Stimulated activated naive B cell treated with anti-CD40 and anti-IgM and Interleukin-4, amounts not matched to agents 10 μg/mL and 1 μg/mL and 100 μg/mL, for 72 hours (primary cell): ENCODE measurements at places on chromosomes 16 and 17.

GRCh38 chr16:81973737-81974136, 37.5 kb downstream of the SDR42E1 start:
- no peak for DNase-seq
- H3K27ac ChIP-seq = no peak overlapping the region
- no peak overlapping the region for H3K4me3 ChIP-seq

DNA sequence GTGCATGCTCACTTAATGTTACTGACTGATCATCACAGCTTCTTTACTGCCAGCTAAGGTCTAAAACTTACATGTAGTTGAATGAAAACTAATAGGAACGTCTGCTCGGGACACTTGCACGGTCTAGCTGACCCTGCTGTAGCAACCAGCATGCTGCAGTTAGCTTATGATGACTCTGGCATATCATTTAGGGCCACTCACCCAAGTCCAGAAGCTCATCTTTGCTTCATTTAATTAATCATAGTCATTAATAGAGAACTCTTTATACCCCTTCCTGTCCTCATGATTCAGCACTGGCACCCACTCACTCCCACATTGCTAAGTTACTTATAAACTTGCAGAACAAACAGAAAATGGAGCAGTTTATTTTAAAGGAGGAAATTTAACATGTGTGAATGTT, 136.3 kb downstream of the NLK start:
- DNase-seq = no peak
- peaks cover 6% of the 10 kb centered on the region for H3K4me1 ChIP-seq
- H3K4me3 ChIP-seq = no peak overlapping the region
- H3K27ac ChIP-seq = no peak overlapping the region

DNA sequence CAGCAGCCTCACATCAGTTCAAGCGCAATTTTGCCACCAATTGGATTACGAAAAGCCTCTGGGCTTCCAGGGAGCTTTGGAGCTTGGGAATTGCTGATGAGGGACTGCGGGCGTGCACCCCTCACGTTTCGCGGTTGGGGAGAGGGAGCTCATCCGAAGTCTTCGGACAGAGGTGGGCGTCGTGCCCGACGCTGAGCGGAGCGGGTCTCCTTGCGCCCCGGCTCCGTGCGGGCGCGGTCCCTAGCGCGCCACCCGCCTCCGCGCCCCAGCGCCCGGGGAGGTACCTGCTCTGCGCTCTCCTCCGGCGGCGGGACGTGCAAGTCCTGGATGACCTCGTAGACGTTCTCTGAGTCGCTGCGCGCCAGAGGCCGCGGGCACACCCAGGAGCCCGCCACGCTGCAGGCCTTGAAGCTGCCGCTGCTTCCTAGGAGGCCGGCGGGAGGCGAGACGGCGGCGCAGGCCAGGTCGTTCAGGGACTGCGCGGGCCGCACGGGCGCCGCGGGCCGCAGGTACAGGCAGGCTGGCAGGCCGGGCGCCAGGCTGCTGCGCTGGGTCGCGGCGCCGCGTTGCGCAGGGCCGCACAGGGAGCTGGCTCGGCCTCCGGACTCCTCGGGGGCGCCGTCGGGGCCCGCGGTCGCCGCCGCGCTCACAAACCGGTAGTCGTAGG, 3.2 kb downstream of the ARHGAP27 start:
- no peaks in the 10 kb centered on the region for H3K36me3 ChIP-seq
- no peaks in the 10 kb centered on the region for H3K27me3 ChIP-seq
- peak overlapping the region; percentile 86 for H3K4me3 ChIP-seq
- H3K27ac ChIP-seq = peak overlapping the region; percentile 73
- peaks cover 66% of the 10 kb centered on the region for H3K4me1 ChIP-seq

DNA sequence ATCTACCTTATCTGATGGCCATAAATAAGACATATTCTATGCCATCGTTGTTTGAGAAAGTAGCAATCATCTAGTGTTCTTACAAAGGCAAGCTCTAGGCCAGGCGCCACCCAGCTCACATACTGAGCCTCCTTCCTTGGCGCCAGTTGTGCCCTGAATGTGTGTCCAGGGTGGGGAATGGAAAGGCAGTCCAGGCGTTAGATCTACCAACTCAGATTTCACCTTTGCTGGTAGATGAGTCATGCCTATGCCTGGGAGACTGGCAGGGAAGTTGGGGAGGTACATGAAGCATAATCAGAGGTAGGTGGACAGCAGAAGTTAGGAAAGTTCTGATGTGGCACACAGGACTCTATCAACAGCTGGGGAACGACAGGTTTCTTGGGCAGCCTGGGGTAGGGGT, 23.6 kb downstream of the SDR42E1 start:
- no peak overlapping the region for H3K27ac ChIP-seq
- H3K36me3 ChIP-seq = no peaks in the 10 kb centered on the region
- peaks cover 14% of the 10 kb centered on the region for H3K27me3 ChIP-seq

GRCh38 chr17:59487161-59487873, 78.1 kb upstream of the DHX40 start:
- peaks cover 5% of the 10 kb centered on the region for H3K4me1 ChIP-seq
- H3K4me3 ChIP-seq = no peak overlapping the region
- H3K27ac ChIP-seq = no peak overlapping the region

DNA sequence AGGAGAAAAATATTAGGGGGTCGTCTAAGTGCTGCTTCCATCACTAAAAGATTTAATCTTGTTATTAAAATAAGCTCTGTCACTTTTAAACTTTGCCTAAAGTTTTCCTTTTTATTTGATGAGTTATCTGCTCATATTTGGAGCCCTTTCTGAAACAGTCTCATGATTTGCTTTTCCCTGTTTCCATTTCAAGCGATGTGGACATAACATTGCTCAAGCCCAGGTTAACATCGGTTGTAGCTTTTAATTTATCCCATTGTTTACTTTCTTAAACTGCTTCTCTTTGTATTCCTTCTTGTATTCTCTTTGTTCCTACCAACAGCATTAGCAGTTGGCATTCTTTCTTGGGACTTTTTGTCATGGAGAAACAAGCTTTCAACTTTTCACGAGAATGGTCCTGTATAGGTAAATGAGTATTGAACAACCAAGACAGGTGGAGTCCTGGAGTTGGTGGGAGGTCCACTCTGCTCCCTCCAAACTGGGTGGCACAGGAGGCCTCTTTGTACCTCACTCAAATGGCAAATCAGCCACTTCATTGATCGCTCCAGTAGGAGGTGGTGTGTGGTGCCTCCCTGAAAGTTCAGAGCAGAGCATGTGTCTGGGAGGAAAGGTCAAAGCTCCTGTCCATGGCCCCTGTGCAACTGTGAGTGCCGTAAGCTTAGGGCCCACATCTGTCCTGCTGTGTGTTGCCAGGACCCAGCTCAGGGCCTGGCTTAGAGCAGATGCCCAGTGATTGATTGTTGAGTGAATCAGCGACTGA, 107.0 kb downstream of the CYLD start:
- H3K36me3 ChIP-seq = no peaks in the 10 kb centered on the region
- H3K27me3 ChIP-seq = peaks cover 29% of the 10 kb centered on the region
- no peak overlapping the region for H3K27ac ChIP-seq
- no peak overlapping the region for H3K4me3 ChIP-seq
- DNase-seq = no peak

DNA sequence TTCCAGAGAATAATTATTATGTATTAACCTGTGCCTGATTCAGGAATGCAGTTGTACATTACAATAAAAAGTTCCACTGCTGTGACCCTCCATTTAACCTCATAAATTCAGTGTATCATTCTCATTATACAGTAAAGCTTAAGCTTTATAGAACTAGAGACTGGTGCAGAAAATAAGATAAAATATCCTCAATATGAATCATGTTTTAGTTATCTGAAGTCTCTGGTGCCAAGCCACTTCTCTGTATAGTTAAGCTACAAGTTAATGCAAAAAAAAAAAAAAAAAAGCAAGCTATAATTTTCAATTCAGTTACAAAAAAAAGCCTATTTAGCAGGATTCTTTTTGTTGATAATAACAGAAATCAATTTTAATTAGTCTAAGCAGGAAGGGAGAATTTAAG, 22.4 kb upstream of the SMIM36 start:
- no peaks in the 10 kb centered on the region for H3K36me3 ChIP-seq
- no peaks in the 10 kb centered on the region for H3K4me1 ChIP-seq
- no peak overlapping the region for H3K4me3 ChIP-seq
- H3K27ac ChIP-seq = no peak overlapping the region
- H3K27me3 ChIP-seq = peaks cover 13% of the 10 kb centered on the region
- DNase-seq = no peak

DNA sequence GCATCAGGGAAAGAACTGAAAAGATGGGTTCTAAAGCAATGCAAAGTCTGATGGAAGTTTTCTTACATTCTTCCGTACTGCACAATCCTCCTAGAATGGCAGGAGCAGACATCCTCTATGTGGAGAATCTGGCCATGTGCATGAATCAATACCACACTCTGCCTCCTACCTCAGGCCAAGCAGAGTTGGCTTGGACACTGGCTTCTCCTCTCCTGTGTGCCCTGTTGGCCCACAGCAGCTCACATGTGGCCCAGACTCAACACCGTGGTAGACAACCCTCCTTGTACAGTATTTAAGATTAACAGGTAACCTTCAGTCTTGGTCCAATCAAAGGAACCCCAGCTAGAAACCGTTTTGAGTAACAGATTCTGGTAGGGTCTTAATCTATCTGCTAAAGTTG, 101.9 kb downstream of the ZFHX3 start:
- H3K4me3 ChIP-seq = no peak overlapping the region
- peaks cover 16% of the 10 kb centered on the region for H3K36me3 ChIP-seq
- DNase-seq = no peak
- no peak overlapping the region for H3K27ac ChIP-seq

DNA sequence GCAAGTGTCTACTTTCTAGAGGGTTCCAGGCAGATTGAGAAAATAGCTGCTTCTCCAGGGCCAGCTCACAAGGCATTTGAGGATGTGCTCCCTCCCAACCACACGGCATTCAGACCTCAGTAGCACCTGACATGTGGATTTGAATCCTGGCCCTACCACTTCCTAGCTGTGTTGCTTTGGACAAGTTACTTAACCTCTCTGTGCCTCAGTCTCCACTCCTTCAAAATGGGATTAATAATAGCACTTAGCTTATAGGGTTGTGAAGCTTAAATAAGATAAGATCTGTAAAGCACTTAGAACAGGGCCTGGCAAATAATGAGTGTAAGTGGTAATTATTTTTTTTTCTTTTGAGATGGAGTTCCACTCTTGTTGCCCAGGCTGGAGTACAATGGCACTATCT, 21.0 kb upstream of the NOMO2 start:
- H3K4me3 ChIP-seq = no peak overlapping the region
- no peak overlapping the region for H3K27ac ChIP-seq
- H3K36me3 ChIP-seq = no peaks in the 10 kb centered on the region

- no peak overlapping the region for H3K27ac ChIP-seq
- no peak for DNase-seq
- H3K27me3 ChIP-seq = no peaks in the 10 kb centered on the region
- H3K36me3 ChIP-seq = no peaks in the 10 kb centered on the region
- no peak overlapping the region for H3K4me3 ChIP-seq
- H3K4me1 ChIP-seq = no peaks in the 10 kb centered on the region
Observed at GRCh38 chr17:56739376-56739775, 94.3 kb downstream of the C17orf67 start.

GRCh38 chr16:361872-362701, 8.3 kb downstream of the MRPL28 start:
- peaks cover 18% of the 10 kb centered on the region for H3K27me3 ChIP-seq
- no peak overlapping the region for H3K4me3 ChIP-seq
- H3K4me1 ChIP-seq = peaks cover 16% of the 10 kb centered on the region
- DNase-seq = peak; percentile 61
- peaks cover 9% of the 10 kb centered on the region for H3K36me3 ChIP-seq
- peak overlapping the region; percentile 56 for H3K27ac ChIP-seq

DNA sequence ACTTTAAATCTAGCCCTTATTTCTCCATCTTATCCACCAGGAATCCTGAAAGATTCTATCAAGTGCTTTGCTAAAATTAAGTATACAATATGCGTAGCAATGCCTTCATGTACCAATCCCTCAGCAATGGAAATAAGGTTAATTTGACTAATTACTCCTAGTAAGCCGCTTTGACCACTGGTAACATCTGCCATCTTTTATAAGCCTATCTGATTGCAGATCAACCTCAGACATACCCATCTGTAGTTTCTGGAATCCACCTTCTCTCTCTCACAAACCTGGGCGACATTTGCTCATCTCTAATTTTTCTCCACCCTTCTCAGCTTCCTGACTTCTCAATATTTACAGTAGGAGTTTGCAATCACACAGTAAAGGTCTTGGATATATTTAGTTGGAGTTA, 138.8 kb upstream of the CRHR1 start:
- H3K36me3 ChIP-seq = peaks cover 5% of the 10 kb centered on the region
- peaks cover 27% of the 10 kb centered on the region for H3K27me3 ChIP-seq
- H3K4me1 ChIP-seq = peaks cover 6% of the 10 kb centered on the region
- no peak for DNase-seq
- no peak overlapping the region for H3K27ac ChIP-seq
- H3K4me3 ChIP-seq = no peak overlapping the region

DNA sequence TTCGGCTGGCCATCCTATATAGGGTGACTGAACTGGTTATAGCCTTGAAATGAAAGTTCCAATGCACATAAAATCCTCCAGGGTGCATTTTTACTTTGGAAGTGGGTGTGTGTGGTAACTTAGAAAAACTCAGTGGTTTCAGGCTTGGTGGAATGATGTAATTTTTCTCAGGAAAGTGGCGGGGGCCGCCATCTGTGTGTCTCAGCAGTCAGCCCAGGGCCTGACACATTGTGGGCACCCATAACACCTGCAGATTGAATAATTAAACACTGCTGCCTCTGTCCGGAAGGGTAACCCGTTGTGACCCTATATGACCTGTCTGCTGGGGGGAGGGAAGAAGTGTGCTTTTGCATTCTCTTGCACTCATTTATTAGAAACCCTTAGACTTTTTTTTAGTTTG, 2.2 kb upstream of the PDP2 start:
- no peaks in the 10 kb centered on the region for H3K27me3 ChIP-seq
- DNase-seq = peak; percentile 65
- H3K27ac ChIP-seq = peak overlapping the region; percentile 37

- no peaks in the 10 kb centered on the region for H3K27me3 ChIP-seq
- H3K36me3 ChIP-seq = peaks cover 36% of the 10 kb centered on the region
- H3K27ac ChIP-seq = peak within 1 kb of the TSS; percentile 99
- peaks cover 35% of the 10 kb centered on the region for H3K4me1 ChIP-seq
- DNase-seq = no peak
Observed at GRCh38 chr17:5485270-5486205, at the start of gene DERL2. Gene DERL2 (minus strand): TSS chr17:5486178. CDS start chr17:5486161, 17 bp downstream.

- no peak for DNase-seq
- peaks cover 2% of the 10 kb centered on the region for H3K36me3 ChIP-seq
- H3K27me3 ChIP-seq = peaks cover 8% of the 10 kb centered on the region
- H3K4me1 ChIP-seq = peaks cover 10% of the 10 kb centered on the region
Observed at GRCh38 chr17:4479340-4479981, 19.2 kb upstream of the SPNS2 start.

- peaks cover 57% of the 10 kb centered on the region for H3K4me1 ChIP-seq
- H3K36me3 ChIP-seq = peaks cover 58% of the 10 kb centered on the region
- H3K27me3 ChIP-seq = no peaks in the 10 kb centered on the region
- H3K4me3 ChIP-seq = peak overlapping the region; percentile 86
- peak overlapping the region; percentile 100 for H3K27ac ChIP-seq
- DNase-seq = no peak
Observed at GRCh38 chr16:2752850-2753732, 653 bp downstream of the SRRM2 start.

GRCh38 chr17:36667922-36668321, 66.5 kb downstream of the MRM1 start:
- peaks cover 36% of the 10 kb centered on the region for H3K27me3 ChIP-seq
- DNase-seq = no peak
- no peak overlapping the region for H3K27ac ChIP-seq
- H3K4me1 ChIP-seq = no peaks in the 10 kb centered on the region
- no peak overlapping the region for H3K4me3 ChIP-seq
